ENCODE measurements at places on chromosomes 11 and 22.
A peak's percentile ranks its signal among the peaks of the same experiment; 100 is the strongest.

- no peak for DNase-seq
Measured at GRCh38 chr11:12174477-12175143, 64.2 kb downstream of the MICAL2 start.

- no peak for DNase-seq
Measured at GRCh38 chr11:94089341-94089740, 39.3 kb upstream of the PANX1 start.

- no peak for DNase-seq
Measured at GRCh38 chr22:32712644-32713355, 88.7 kb upstream of the TIMP3 start.

DNA sequence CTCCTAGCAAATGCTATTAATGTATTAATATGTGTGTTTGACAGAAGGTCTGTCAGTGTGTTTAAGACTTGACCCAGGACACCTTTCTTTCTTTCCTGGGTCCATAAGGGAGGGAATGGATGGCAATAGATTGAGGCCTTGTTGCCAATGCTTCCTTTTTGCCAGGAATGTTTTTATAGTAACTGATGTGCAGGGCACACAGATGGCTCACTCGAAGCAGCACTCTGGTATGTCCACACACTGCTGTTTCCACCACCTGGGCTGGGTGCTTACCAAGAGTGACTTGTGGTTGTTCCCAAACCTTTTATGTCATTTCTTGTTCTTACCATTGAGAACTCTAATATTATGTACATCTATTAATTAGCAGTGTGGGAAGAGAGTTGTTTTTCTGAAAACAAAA, 396.9 kb upstream of the SYN3 start:
- DNase-seq: no peak

GRCh38 chr11:47109727-47110246, 66.9 kb downstream of the ARFGAP2 start:
- DNase-seq: no peak

DNA sequence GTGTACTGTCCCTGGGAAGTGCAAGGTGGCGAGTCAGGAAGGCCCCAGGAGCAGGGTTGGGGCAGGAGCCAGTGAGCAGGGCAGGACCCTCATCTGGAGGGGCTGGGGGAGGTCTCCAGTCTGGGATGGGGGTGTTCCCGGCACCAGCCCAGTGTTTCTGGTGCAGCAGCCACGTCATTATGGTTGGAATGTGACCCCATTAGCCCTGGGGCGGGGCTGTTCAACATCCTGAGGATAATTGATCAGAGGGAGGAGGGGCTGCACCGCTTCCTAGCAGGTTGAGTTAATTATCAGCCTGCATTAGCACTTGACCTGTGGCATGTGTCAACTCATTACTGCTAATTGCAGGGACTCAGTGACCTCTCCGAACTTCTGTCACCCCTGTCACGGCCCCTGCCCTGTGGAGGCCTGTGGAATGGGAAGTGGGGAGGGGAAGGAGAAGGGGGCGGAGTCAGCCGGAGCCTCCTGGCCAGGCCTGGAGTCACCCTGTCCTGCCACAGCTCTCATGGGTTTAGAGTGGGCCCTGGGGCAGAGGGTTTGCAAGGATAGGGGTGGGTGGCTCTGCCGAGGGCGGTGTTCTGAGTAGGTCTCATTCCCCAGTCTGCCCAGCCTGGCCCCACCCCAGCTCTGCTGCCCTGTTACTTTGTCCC, 52.8 kb upstream of the CCDC188 start:
- DNase-seq: no peak

GRCh38 chr11:9263840-9264315, 1.3 kb downstream of the DENND5A start:
- peak; percentile 44 for DNase-seq

- DNase-seq: no peak
Measured at GRCh38 chr22:38454353-38455075, 485 bp downstream of the KCNJ4 start.

- no peak for DNase-seq
Measured at GRCh38 chr11:37532271-37532670, 934.2 kb upstream of the RAG2 start.

GRCh38 chr22:20587206-20587958, 80.0 kb downstream of the MED15 start:
- DNase-seq: no peak

GRCh38 chr11:62593434-62594044, 2.2 kb upstream of the TUT1 start:
- peak; percentile 74 for DNase-seq

DNA sequence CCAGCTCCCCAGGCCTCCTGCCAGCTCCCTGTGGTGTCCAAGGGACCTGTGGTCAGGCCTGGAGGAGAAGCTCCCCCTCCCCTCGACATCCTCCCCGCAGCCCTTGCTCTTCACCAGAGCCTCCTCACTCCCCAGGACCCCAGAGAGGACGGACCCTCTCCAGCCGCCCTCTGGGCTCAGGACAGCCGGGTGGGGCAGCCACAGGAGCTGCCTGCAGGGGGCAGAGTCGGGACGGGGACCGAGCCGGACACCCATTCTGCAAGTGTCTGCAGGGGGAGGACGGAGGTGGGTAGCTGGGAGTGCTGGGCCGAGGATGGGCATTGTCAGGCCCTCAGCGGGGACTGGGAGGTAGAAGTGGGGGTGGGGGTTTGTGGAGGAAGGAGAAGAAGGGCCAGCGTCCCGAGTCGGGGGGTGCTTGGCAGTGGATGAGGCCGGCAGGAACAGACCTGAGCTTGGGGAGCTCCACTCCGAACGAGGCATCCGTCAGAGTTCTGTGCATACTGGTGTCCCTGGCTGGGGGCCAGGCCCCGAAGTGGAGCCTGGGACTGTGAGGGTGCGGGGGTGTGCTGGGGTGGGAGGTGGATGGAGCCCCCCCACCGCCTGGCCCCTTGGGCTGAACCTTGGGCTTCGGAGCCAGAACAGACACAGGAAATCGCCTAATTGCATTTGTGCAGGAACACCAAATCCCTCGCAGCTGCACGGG, 15.2 kb downstream of the PRR33 start:
- DNase-seq: no peak

- no peak for DNase-seq
Measured at GRCh38 chr11:79076526-79077115, 364.2 kb downstream of the TENM4 start.

DNA sequence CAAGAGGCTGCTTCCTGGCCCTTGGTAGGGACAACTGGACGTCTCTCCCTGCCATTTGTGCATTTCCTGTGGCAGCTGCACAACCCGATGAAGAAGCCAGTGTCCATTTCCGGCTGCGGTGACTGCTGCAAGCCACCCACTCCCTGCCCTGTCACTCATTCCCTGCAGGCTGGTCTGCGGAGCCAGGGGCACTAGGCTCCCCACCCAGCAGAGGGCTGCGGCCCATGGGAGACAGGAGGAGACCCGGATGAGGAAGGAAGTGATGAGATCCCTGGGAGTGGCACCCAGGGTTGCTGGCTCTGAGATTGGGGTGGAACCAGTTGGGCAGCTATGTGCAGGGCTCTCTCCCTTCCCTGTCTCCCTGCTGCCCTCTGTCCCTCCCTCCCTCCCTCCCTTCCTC, 10.0 kb upstream of the MYRF start:
- DNase-seq: no peak

DNA sequence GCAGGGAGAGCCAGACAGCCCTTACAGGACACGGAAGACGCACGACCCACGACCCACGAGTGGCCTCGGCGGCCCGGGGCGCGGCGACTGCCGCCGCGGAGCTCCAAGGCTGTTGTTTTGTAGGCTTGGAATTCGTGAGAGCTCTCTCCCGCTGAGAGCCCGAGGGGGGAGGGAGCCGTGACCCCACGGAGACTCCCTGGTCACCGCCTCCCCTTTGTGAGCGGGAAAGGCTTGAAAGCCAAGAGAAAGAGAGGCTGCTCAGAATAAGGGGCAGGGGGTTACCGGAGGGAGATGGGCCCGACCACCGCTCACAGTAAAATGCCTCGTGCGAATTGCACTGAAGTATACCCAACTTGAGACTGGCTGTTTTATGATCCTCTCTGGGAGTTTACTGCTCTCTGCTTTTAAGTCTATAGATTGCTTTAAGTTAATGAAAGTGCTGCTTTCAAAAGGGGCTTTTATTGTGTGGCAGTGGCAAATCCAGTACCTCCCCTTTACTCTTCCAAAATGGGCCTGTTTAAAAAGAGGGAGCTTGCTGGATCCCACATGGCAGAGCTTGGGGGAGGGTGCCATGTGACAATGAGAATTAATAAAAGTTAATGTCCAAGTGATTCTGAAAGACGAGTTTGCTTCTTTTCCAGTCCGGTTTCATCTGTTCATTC, 2.9 kb downstream of the PKNOX2 start:
- DNase-seq: no peak

GRCh38 chr22:27667121-27667843, 134.3 kb downstream of the MN1 start:
- no peak for DNase-seq

- peak; percentile 80 for DNase-seq
Measured at GRCh38 chr22:39598017-39598965, 27.7 kb downstream of the CACNA1I start.

DNA sequence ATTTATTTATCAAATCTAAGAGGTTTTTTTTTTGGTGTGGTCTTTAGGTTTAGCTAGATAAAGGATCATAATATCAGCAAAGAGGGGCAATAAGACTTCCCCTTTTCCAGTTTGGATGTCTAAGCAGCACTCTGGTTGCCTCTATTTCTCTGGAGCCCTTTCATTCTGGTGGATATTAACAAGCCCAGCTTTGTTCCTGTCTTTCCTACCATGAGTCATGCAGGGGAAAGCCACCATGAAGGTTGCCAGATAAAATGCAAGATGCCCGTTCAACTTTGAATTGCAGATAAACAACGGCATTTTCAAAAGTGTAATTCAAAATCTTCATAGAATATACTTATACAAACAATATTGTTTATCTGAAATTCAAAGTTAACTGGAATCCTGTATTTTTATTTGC, 143.6 kb downstream of the ADAMTS15 start:
- no peak for DNase-seq

DNA sequence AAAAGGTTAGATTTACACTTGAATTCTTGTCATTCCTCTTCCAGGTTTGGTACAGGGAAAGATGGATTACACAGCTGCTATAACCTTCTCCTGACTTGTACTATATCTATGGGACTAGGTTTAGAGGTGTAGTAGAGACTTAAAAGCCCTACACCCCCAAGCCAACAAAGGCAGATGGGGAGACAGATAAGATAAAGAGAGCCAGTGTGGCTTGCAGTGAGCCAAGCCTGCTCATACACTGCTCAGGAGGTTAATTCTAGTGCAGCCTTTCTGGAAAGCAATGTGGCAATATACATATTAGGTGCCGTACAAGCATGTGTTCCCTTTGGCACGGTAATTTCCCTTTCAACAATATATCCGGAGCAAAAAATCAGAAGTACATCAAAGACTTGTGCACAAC, 10.8 kb downstream of the SIK3 start:
- no peak for DNase-seq

GRCh38 chr22:35452351-35452781, 52.4 kb downstream of the MCM5 start:
- DNase-seq: no peak

- DNase-seq: no peak
Measured at GRCh38 chr11:81072273-81072672, 1631.4 kb upstream of the TENM4 start.

- no peak for DNase-seq
Measured at GRCh38 chr22:48396091-48396784, 1431.4 kb downstream of the BRD1 start.

DNA sequence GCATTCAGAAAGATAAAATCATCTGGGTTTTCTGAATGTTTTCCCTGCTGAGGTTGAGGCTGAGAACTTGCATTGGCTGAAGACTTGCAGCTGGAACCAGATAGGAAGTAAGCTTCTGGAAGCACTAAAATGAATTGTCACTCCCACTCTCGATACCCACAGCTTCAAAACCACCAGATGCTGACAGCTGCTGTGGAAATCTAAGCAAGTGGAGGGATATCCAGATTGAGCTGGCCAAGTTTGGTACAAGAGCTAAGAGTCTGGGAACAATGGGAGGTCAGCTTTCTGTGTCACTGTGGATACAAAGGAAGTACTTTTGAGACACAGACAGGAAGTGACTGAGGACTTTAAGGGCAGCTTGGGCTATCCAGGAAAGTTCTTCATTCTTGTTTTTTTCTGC, 51.3 kb upstream of the CD44 start:
- no peak for DNase-seq

GRCh38 chr11:68374531-68374930, 62.1 kb downstream of the LRP5 start:
- no peak for DNase-seq

DNA sequence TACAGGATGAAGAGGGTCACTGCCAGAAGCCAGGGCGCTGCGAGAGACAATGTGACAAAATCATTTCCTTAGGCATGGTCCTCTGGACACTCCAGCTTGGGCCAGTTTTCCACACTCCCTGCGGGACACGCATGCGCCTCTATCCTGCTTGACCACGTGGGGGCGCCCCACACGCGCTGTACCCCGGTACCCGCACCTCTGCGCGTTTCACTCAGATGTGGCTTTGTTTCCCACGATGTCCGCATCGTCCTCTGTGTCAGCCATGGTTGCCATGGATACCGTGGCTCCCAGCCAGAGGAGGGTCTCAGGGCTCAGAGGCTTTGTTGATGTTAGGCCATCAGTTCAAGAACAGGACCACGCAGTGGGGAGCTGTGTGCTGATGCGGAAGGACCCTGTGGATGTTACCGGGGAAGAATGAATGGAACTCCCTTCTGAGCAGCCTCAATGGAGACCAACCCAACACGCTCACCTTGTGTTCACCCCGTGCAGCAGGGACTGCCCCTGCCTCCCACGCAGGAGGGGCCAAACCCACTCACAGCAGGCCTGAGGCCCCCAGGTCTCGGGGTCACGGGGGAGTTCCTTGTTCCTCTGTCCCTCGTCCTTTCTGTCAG, 101.1 kb upstream of the SLC22A12 start:
- DNase-seq: peak; percentile 10

DNA sequence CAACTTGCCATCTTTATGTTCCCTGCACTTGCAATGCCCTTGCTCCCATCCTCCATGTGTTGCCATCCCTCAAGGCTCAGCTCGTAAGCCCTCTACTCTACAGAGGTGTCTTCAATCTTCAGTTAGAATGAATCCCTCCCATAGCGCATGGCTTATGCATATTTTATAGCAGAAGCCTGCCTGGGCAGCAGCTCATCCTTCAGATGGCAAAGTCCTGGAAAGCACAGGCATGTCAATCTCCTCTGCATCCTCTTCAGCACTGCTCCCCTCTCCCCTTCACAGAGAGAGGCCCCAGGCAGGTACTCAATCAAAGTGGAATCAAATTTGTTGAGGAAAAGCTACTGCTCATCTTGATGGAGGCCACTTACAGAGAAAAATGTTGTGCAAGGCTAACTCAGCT, 31.1 kb upstream of the ABCC8 start:
- no peak for DNase-seq

DNA sequence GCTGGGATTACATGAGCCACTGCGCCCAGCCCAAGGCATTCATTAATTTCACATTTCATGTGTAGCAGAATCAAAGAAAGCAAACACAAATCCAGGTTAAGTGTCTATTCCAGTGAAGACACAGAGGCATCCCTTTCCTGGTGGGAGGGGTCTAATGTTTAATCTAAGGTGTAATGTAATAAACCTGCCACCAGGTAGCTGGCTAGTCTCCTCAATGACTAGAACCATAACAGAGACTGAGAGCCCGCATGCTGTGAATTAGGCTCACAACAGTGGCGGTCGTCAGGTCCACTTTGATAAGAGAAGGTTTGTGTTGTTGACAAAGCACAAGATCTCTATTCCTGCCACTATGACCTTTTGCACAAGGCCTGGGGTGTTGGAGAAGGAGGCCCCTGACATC, 64.2 kb upstream of the ADA2 start:
- DNase-seq: no peak

- no peak for DNase-seq
Measured at GRCh38 chr11:47641600-47642098, 710 bp downstream of the MTCH2 start.

- no peak for DNase-seq
Measured at GRCh38 chr11:19714022-19714386, 1.4 kb downstream of the NAV2 start.

- no peak for DNase-seq
Measured at GRCh38 chr11:114262681-114263512, 33.3 kb upstream of the NNMT start.
